ENCODE measurements at places on chromosomes 11 and 22.

GRCh38 chr11:70333261-70333660 is 62.8 kb downstream of the PPFIA1 start:
- DNase-seq, result peak; percentile 97

GRCh38 chr11:5887661-5888060 is 5.3 kb upstream of the OR52E5 start:
- no peak for DNase-seq

- DNase-seq, result no peak
These were observed 32.7 kb downstream of the SLC35F2 start for GRCh38 chr11:107825875-107826274.

GRCh38 chr11:73185680-73186293 is 32.3 kb upstream of the P2RY2 start:
- peak; percentile 69 for DNase-seq

GRCh38 chr11:27977527-27977926 is 130.4 kb downstream of the KIF18A start:
- DNase-seq, result no peak

- no peak for DNase-seq
These were observed 75.7 kb upstream of the SUSD2 start for GRCh38 chr22:24105631-24106030.

DNA sequence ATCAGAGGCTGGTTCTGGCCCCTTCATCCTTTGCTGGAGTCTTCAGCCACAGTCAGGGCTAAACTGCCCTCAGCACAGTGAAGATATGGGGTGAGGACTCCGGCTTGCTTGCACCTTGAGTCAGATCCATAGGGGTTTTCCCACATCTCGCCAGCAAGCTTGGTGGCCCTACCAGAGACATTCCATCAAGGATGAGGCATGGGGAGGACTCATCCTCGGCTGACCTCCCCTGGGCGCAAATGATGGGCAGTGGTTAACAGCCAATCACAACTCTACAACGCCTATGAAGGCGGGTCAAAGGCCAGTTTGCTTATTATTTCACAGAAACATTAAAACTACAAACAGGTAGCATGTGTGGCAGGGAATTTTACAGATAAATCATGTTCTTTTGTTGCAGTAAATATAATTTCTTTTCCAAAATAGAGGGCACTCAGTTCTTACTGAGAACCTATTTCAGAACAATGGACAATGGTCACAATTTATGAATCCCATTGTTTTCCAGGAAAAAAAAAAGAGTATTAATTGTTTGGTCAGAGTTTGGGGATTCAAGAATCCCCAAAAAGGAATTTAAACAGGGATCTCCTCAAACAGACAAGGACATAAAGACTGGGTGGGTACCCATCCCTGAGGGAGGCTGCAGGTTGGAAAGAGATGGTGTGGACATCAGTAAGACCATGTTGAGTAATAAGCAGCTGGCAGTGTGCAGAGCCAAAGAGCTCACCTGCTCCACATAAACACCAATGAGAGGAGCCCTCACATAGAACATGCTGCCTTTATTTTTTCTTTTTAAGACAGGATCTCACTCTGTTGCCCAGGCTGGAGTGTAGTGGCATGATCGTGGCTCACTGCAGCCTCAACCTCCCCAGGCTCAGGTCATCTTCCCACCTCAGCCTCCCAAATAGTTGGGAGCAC is 14.8 kb downstream of the PLAAT3 start:
- DNase-seq, result peak; percentile 95

DNA sequence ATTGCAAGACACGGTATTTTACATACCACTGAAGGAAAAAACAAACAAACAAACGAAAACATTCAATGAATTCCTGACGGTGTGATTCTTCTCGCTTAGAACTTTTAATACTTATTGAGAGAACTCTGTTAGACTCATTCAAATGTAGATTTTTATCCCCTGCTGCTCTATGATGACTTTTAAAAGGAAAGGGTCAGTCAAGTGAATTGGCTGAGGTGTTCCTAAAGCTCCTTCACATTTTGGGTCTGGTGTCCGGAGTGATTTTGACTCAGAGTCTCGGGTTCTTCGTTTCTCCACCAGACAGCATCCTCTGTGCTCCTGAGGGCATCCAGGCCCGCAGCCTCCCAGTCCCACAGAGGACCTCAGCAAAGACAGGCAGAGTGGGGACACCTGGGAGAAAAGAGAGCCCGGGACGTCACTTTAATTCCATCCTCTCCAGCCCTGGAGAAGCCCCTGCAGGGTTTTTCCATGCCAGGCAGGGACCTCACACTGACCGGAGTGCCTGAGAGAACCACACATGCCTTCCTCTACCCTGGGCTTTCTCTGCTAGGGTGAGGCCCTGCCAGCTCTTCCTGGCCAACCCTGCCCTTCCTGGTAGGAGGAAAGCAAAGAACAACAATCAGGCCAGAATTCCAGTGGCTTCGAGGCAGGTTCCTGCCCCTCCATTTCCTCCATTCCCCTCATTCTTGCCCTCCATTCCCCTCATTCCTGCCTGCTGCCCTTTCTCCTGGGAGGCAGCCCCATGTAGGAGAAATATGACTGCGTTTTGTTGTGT is 1.4 kb upstream of the CSF2RB start:
- DNase-seq, result no peak

- DNase-seq, result no peak
These were observed 665.4 kb upstream of the CCDC90B start for GRCh38 chr11:83951521-83951920.

- no peak for DNase-seq
These were observed 78.7 kb upstream of the GRAMD1B start for GRCh38 chr11:123351375-123351774.

GRCh38 chr11:131710511-131710910 is 340.1 kb downstream of the NTM start:
- peak; percentile 38 for DNase-seq

DNA sequence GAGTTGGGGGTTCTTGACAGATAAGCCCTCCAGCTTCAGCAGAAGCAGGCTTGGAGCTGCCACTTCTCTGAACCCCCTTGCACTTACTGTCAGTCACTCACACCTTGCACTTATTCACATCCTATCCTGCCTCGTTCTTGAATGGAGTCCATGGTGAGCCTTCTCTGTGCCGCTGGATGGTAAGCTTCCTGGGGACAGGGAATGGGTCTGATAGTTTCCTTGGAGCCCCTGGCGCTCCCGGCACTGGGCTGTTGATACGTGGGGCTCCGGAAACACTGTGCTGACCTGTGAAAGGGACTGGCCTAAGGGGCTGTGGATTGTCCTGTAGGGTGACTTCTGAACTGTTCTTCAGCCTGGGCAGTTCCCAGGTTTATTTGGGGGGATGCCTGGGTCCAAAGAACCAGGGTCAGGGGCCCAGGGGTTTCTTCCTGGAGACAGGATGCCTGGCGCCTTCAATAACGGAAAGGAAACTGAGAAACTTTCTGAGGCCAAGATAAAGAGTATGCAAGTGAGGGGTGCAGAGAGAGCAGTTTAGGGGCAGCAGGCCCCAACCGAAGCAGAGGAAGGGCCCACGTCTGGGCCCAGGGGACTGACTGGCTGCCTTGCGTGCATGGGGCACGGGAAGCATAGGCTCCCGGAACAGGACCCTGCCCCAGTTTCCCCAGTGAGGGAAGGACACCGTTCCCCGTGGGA is 709 bp upstream of the ST3GAL4 start:
- DNase-seq, result no peak

DNA sequence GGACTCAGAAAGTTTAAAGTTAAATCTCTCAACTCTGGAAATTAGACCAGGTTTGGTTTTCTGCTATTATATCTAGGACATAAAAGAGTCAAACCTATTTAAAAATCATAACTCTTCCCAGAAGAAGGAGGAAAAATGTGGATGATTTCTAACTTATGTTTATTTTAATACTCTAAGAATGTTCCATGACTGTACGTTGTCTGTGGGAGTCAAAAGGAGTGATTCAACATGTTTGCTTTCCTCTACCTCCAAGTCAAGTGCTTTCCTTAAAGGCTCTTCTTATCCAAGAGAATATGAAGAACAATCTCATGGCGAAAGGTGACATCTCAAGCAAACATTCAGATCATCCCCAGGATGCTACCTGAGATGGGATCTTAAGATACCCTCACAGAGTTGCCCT is 21.6 kb downstream of the OR51E1 start:
- peak; percentile 76 for DNase-seq

GRCh38 chr11:23727794-23728193 is 769.1 kb upstream of the LUZP2 start:
- peak; percentile 83 for DNase-seq

- DNase-seq, result peak; percentile 83
These were observed 1.1 kb upstream of the IRAG1 start for GRCh38 chr11:10694486-10695239.

DNA sequence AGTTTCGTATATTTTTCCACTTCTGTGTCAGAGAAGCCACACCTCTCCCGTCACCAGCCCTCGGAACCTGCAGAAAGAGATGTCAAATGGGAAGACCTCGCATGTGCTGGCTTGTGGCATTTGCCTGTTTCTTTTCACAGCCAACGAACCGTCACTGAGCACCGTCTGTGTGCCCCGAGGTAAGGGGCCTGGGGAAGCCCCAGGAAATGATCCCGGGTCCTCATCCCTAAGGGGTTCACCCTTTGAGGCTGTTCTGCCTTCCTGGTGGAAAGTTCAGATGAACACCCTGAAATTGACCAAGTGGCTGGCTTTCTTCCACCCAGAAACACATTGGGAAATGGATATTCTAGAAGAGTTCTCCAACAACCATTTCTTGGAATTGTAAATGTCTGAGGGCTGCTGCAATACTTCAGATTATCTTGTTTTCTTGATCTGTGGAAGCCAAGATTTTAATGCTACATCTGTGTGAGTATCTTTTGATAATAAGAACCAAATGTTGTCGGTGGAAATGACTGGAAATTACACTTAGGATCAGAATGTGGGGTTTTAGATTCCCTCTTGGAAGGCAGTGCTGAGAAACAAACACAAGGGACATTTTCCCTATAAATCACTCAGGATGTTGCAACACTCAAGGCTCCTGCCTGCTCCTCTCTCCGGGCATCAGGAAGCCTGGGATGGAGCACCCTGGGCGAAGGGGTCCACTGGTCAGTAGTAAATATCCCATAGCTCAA is 37.6 kb downstream of the RIBC2 start:
- DNase-seq, result peak; percentile 97

- no peak for DNase-seq
These were observed 3.7 kb downstream of the TBX1 start for GRCh38 chr22:19764299-19764593.

DNA sequence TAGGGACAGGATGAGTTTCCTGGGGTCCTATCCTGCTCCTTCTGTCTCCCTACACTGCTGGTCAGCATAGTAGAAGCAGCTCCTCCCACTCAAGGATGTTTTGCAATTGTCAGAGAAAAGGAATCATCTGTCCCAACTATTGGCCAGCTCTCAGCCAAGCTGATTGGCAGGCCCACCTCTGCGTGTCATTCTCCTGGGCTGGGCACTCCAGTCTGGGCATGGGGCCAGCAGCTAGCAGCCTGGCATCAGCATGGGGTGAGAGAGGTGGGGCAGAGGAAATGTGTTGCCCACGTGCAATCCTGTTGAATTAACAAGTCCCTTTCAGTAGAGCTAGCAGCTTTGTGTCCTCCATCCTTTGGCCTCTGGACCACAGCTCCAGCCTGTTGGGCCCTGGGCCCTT is 14.1 kb downstream of the ANKK1 start:
- no peak for DNase-seq

- DNase-seq, result no peak
These were observed 7.5 kb downstream of the SULT4A1 start for GRCh38 chr22:43854786-43855271.

DNA sequence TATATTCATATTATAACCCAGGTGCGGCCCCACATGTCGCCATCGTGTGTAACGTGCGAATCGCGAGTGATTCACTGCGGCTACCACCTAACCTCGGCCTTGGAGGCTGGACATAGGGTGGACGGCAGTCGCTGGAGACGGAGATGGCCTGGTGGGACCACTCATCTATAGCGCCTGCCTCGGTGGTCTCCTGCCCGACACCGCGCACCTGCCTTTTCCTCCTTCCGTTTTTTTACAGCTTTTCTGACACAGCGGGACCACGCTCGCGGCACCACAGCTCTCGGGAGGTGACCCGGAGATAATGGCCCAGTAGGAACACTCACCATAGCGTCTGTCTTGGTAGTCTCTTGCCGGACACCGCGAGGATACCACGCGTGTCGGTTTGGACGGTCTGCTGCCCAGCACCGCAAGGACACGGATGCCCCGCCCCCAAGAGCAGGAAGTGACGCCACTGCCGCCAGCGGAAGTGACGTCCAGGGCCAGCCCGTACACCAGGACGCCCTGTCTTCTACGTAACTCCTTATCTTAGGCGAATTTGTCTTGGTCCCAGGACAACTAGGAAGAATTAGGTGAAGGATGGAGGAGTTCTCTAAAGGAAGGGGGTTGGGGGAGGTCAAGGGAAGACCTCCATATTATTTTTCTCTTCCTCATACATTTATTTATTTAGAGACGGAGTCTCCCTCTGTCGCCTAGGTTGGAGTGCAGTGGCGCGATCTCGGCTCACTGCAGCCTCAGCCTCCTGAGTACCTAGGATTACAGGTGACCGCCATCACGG is 6.4 kb downstream of the SNU13 start:
- peak; percentile 88 for DNase-seq

DNA sequence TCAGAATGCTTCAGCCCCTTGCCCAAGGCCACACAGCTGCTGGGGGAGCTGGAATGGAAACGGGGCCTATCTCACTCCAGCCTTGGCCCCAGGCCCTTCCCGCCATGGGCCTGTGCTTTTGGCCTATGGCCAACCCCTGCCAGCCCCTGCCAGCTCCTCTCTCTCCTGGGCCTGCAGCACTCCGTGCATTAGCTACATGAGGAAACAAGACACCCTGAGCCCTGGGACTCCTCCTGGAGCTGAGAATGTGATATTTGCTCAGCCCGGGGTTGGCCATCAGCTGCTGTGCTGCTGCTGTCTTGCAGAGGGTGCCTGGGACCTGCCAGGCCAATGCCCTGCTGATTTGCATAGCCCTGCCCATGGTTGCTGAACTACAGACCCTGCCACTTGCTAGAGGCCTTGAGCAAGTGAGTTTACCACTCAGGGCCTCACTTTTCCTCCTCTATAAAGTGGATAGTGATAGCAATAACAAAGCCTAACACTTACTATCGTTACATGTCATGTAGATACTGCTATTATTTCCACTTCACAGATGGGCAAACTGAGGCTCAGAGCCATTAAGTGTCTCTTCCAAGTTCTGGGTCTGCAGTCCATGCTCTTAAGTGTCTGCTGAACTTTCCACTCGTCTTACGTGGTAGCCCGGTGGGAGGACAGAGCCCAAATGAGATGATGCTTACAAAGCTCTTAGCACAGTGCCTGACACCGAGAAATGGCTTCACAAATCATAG is 99.6 kb downstream of the KIAA1671 start:
- no peak for DNase-seq

DNA sequence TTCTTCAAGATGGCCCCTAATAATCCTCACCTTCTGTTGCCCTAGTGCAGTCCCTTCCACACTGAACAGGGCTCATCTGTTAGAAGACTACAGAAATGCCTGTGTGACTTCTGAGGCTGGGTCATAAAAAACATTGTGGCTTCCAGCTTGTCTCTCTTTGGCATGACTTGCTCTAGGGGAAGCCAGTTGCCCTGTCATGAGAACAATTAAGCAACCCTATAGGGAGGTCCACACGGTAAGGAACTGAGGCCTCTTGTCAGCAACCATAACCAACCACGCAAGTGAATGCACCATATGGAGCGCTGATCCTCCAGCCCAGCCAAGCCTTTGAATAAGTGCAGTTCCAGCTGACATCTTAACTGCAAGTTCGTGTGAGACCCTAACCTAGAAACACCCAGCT is 2.6 kb downstream of the LIPT2 start:
- no peak for DNase-seq

- DNase-seq, result no peak
These were observed 511 bp downstream of the DGKZ start for GRCh38 chr11:46347637-46348311.
